ENCODE measurements at places on chromosomes 4 and X. TPM values are rescaled to one million over a fixed set of nuclear protein-coding genes. Genes with fewer than 3 reads are reported as not detected.

Gene USP17L5
- total RNA-seq, result not detected

GRCh38 chr4:128711361-128711760 is 98.1 kb upstream of the JADE1 start:
- DNase-seq, result no peak

DNA sequence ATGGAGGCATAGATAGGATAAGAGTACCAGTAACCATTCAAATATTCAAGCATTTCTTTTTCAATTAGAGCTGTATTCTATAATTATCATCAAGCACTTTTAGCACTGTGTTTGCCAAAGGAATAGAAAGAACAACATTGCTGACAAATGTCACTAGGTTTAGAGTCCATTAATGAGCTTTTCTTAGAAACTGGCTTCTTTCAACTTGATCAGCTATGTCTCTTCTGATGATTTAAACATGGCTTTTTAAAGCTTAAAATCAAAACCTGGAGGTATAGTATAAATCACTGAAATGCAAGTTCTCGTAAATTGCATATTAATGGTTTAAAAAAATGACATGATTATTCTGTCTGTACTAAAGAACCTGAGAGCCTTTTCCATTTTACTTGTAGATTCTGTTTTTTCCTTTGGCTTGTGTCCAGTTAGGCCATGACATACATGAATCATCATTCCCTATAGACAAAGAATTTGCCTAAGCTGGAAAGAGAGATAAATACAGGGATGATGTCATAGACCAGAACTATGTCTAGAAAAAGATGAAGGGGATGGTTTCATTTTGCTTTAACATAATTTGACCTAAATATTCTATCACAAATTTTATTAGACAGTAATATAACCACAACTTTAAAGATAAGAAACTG is 340.1 kb upstream of the CTSO start:
- peak; percentile 64 for DNase-seq

GRCh38 chr4:42646999-42647541 is 9.8 kb downstream of the ATP8A1 start:
- DNase-seq, result no peak

- DNase-seq, result no peak
Measured at GRCh38 chr4:186580669-186581068, 25.3 kb upstream of the MTNR1A start.

DNA sequence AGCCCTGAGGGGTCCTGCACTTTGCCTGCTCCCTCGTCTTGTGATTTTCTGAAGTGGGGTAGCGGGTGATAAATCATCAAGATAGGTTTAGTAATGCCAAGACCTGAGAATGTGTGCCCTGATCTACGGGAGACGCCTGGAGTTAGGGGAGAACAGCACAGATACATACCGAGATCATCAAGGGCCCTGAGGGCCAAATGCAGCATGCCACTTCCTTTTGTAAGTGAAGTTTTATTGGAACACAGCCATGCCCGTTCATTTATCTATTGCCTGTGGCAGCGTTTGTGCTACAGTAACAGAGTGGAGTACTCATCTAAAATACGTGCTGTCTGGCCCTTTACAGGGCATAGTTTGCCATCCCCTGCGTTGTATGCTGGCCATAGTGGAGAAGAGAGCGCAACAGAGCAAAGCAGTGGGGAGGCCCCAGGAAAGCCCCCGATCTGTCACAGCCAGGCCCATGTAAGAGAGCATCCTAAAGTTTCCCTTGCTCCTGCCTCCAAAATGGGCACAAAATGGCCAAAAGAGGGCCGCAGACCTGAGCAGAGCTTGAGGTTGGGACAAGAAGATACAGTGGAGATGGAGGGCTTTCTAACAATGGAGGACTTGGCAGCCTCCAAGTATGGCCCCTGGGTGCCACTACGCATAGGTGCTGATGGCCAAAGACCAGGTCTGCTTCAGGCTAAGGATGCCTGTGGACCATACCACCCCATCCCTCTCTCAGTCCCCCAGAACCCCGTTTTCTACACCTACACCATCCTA is 167.0 kb downstream of the SMIM20 start:
- no peak for DNase-seq

- DNase-seq, result peak; percentile 0
Measured at GRCh38 chr4:114078636-114079035, 99.2 kb upstream of the ARSJ start.

GRCh38 chr4:11623726-11624037 is 195.0 kb upstream of the HS3ST1 start:
- no peak for DNase-seq

DNA sequence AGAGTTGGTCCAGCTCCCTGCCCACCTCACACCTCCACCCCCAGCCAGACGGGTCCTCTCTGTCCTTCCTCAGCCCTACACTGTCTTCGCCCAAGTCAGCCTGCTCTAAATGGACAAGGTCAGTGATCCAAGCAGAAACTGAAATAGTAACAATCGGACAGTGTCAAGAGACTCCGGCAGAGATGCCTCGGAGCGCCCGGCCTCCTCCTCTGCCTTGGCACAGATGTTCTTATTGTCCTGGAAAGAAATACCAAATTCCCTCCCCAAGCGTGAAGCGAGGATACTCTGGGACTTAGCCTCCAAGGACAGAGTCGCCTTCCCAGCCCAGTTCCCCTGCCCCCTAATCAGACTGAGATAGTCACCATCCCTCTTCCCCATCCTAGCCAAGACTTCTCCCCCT is 28.5 kb downstream of the UTP14A start:
- DNase-seq, result no peak

Gene ZAR1
- total RNA-seq, result not detected

DNA sequence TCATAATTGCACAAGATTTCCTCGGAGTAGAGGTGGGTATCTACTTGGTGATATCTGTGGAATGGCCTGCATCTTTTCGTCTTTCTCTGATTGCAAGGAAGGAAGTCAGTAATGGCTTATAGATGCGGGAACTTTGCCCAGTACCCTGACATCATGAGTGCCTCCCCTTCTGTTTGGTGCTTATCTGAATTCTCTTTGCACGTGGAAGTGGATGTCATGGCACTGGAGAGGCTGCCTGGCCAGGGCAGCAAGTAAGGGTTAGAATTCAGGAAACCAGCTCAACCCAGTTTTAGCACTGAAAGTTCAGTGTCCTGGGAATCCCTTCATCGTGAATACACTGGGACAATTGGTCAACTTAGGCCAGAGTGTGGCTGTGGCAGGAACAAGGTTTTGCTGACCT is 83.5 kb upstream of the RAPGEF2 start:
- no peak for DNase-seq

- no peak for DNase-seq
Measured at GRCh38 chr4:140346136-140346535, 27.3 kb upstream of the SCOC start.

Gene TGIF2LX
- total RNA-seq, result 0.98 TPM

Gene CHRDL1
- total RNA-seq, result not detected

Gene HSFX3
- not detected for total RNA-seq

Gene BCLAF3
- total RNA-seq, result 7.0 TPM

Gene SMIM43
- not detected for total RNA-seq

DNA sequence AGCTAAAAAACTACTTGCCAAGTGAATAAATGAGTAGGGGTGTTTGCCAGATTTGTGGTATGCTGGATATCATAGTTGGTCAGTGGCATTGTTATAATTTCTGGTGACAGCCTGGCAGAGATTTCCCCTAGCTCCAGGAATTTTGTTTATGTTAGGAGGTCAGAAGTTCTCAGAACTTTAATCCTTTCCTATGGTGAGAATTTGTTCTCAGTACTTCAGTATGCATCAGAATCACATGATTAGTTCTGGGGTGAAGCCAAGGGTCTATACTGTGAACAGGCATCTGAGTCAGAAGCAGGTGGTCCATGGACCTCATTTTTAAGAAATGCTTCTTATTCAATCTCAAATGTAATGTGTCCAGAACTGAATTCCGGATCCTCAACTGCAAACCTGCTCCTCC is 10.5 kb downstream of the RASSF6 start:
- DNase-seq, result peak; percentile 70

- no peak for DNase-seq
Measured at GRCh38 chr4:18394656-18395055, 373.1 kb upstream of the LCORL start.

GRCh38 chrX:130694983-130695382 is 208.0 kb downstream of the ENOX2 start:
- no peak for DNase-seq

Gene RPA4
- total RNA-seq, result not detected

Gene HTN3
- not detected for total RNA-seq

Gene TNIP3
- 1.9 TPM for total RNA-seq

DNA sequence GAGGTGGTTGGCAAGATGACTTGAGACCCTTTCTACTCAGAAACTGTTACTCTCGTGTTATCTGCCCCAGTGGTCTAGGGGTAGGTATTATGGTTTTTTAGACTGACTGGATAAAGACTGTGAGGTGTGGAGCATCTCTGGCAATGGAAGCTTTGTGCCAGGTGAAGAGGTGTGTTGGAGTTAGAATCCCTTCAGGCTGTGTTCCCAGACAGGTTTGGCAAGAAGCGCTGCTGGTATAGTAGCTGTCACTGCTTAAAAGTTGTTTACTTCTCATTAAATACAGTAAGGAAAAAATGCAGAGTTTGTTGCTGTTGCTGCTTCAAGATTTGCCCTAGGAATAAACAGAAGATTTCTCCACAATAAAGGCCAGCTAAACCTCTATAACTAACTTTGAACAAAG is 35.3 kb downstream of the AREG start:
- DNase-seq, result no peak

Gene REELD1
- total RNA-seq, result not detected

Gene ZNF275
- 7.0 TPM for total RNA-seq

GRCh38 chr4:151753056-151753455 is 7.8 kb downstream of the GATB start:
- DNase-seq, result no peak

Gene DUSP9
- 9.0 TPM for total RNA-seq

DNA sequence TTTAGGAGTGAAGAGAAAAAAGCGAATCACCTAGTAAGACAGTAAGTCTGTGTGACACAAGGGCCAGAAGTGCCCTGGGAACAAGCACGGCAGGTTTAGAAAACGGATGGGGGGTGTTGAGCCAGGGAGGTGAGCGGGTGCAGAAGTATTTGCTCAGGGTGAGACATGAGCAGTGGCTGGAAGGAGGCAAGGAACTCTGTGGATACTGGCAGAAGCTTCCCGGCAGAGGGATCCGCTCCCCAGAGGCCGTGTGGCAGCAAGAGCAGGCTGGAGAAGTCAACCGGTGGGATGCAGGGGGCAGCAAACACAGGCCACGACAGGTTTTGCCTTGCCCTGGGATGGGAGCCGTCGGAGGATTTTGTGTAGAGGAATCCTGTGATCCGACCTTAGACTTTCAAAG is 2.3 kb upstream of the UVSSA start:
- DNase-seq, result no peak

DNA sequence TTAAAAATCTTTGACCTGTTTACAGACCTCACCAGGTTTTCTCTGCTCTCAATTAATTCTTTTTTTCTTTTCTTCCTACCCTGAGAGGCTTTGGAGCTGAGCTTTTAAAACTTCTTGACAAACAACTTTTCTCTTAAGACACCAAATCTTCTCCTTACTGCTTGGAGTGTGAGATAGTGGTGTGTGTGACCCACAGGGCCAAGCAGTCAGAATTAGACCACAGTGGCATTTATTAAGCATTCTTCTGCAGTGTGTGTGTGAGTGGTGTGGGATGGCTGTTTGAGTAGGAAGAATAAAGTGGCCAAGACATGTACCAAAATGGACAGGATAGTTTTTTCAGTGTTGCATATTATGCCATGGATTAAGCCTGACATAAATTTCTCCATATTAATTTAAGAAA is 665.1 kb downstream of the RAPGEF2 start:
- peak; percentile 10 for DNase-seq

DNA sequence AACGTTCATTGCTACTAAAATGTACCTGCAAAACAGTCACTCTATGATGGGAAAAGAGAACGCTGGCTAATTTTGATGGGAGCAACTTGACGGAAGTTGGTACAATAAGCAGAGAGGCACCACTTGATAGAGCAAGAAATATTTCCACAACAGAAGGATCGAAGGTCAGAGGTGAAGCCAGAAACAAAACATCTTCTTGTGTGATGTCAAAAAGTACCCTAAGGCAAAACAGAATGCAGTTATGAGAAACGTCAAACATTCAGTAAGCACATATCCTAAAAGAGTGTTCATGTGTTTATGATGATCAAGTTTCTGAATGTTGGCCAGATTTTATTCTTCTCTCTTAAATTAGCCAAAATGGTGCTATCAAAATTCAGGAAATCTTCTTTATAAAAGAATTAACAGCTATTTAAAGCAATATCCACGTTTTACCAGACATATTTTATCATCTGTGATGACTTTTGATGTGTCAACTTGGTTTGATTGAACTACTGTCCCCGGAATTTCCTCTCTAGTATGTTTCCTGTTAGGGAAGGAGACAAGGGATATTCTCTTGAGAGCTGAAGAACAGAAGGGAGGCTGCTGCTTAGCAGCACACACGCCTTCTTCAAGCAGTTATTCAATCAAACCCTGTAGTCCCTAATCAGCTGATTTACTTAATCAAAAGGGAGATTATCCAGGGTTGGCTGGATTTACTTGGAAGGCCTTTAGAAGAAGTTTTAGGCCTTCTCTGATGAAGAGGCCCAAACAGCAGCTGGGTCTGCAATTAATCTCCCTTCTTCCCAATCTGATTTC is 15.7 kb downstream of the AASDH start:
- no peak for DNase-seq

DNA sequence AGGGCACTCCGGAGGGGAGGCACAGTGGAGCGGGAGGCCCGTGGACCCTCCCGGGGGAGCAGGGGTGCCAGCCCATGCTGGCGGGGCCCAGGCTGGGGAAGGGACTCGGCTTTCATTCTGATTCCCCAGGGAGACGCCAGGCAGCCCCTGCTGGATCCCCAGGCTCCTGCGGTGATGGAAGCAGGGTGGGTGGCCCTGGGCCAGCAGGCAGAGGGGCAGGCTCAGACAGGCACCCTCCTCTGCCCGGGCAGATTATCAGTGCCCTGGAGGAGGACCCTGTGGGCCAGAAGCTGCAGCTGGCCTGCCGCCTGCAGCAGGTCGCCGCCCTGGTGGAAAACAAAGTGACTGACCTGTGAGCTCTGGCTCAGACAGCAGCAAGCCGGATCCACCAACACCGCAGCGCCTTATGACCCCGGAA is 2.1 kb upstream of the SRPK3 start:
- DNase-seq, result no peak

Gene USP9X
- 89.6 TPM for total RNA-seq

DNA sequence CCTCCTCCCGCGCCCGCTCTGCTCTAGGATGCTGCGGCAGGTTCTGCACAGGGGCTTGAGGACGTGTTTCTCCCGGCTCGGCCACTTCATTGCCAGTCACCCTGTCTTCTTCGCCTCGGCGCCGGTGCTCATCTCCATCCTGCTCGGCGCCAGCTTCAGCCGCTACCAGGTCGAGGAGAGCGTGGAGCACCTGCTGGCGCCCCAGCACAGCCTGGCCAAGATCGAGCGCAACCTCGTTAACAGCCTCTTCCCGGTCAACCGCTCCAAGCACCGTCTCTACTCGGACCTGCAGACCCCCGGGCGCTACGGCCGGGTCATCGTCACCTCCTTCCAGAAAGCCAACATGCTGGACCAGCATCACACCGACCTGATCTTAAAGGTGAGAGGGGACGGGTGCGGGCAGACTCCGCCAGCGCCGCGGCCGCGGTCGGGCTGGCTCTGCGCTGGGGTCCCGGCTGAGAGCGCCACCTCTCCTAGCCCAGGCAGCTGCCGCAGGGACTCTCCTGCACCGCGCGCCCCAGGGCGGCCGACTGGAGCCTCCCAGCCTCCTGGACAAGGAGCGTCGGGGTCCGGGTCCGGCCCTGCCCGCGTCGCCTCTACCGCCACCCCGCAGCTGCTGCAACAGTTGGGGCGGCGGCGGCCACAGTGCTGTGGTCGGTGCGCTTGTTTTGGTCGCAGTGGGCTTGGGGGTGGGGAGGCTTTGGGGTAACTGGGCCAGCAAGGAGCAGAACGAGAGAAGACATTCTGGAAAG is at the start of gene PTCHD1:
Gene PTCHD1 (plus strand): TSS at position 2 of the 752 bp plus-strand sequence. CDS start 27 bp downstream, at position 29.
- no peak for DNase-seq

GRCh38 chr4:124152132-124152531 is 560.4 kb downstream of the ANKRD50 start:
- no peak for DNase-seq

All from A172 (cell line).